ENCODE measurements at places on chromosomes 2 and 18.

DNA sequence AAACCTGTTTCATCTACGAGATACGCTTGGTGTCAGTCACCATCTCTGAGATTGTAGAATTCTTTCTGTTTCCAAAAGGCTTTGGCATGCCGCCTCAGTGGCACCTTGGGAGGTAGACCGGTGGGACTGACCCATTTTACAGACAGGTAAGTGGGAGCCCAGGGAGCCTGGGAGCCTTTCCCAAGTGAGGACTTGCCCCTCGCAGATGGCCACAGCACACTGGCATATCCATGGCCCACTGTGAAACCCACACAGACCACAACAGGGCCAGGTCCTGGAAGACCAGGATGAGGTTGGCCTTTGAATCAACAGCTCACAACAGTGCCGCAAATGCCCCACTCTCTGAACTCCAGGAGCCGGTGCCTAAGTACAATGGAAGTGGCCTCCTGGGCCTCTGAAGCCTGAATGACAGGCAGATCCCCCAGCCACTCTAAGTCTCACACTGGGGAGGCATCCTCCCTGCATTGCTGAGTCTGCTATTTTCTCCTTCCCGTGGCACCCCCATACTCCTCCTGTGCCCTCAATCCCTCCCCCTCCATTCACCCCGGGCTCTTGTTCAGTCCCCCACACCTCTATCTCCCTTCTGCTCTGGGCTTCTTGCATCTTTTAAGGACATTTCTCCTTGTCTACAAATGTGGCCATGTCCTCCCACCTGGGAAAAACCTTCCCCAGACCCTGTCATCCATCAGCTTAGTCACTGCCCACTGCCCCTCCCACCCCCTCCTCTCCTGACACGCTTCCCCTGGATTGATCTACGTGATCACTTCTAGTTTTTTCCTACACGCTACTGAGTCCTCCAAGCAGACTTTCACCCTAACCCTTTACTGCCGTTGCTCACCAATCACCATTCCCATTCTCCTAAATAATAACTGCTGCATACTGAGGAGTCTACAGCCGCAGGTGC, 26.2 kb downstream of the CENPA start:
- no peak for DNase-seq

DNA sequence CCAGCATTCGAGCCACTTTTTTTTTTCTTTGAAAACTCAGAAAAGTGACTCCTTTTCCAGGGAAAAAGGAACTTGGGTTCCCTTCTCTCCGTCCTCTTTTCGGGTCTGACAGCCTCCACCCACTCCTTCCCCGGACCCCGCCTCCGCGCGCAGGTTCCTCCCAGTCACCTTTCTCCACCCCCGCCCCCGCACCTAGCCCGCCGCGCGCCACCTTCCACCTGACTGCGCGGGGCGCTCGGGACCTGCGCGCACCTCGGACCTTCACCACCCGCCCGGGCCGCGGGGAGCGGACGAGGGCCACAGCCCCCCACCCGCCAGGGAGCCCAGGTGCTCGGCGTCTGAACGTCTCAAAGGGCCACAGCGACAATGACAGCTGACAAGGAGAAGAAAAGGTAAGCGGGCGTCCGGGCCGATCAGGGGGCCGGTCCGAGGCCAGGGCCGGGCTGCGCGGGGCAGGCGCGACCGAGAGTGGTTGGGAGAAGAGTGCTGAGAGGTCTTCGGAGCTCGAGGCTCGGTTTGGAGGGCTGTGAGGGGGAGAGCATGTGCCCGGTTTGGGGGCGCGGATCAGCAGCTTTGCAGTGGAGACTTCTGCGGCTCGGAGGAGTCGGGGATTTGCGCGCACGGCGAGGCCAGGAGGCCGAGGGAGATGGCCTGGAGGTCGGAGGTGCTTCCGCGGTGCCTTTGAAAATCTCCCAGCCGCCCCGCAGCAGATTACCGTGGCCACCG, 502 bp downstream of the EPAS1 start:
- DNase-seq: peak; percentile 59

GRCh38 chr18:64238076-64238475, 89.2 kb upstream of the LINC00305 start:
- no peak for DNase-seq

DNA sequence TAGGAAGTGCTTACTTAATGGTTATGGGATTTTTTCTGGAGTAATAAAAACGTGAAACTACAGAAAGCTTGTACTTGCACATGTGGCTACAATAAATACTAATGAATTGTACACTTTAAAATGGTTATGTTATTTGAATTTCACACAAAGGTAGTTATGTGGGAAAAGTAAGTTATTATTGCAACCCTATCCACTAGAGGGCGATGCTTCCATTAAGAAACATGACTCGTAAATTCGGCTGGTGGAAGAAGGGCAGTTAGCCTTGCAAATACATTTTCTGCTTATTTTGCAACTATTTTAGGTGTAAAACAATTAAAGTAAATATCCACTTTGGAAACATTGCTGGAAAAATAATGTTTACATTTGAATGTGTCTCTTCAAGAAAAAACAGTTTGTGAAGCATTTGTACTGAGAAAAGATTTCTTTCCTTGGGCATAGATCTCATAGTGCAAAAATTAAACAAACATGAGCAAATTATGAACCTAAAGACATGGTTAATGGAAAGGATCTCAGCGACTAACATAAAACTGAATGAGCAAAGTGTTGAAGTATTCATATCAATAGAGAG, 68.1 kb upstream of the CSRNP3 start:
- no peak for DNase-seq

- no peak for DNase-seq
Observed at GRCh38 chr2:238598802-238599530, 172.2 kb downstream of the ASB1 start.

DNA sequence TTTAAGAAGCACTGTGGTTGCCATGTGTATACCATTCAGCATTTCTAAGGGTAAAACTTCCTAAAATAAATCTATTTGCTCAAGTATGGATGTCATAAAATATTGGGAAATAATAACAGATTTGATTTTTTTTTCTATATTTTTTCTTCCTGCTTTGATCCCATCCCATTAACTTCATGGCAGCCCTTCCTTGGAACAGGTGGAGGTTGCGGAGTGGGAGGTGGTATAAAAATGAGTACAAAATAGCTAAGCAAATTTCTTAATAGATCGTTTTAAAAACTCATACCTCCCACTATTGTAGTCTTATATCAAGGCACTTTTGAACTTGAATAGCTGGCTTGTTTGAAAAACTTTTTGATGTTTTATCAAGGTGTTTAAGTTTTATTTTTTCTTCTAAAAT, 152.1 kb upstream of the KYNU start:
- DNase-seq: no peak

DNA sequence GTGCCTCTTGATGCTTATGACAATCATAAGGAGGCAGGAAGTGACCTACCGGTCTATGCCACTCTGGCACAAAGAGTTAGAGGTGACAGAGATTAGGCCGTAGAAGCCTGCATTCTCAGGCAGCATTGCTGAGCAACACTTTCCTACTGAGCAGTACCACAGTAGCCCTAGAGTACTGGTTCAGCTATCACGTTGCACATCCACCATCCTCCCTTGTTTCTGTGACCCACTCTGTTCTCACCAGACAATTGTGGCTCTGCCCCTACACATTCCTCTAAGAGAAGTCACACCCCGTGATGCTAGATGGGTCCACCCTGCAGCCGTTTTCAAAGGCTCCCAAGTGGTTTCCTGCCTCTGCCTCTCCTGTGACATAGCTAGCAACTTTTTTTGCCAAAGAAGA, 22.6 kb upstream of the SUCLG1 start:
- DNase-seq: no peak

- DNase-seq: no peak
Observed at GRCh38 chr2:187316040-187316439, 132.0 kb downstream of the CALCRL start.

GRCh38 chr2:132620115-132620514, 49.9 kb downstream of the LYPD1 start:
- no peak for DNase-seq

DNA sequence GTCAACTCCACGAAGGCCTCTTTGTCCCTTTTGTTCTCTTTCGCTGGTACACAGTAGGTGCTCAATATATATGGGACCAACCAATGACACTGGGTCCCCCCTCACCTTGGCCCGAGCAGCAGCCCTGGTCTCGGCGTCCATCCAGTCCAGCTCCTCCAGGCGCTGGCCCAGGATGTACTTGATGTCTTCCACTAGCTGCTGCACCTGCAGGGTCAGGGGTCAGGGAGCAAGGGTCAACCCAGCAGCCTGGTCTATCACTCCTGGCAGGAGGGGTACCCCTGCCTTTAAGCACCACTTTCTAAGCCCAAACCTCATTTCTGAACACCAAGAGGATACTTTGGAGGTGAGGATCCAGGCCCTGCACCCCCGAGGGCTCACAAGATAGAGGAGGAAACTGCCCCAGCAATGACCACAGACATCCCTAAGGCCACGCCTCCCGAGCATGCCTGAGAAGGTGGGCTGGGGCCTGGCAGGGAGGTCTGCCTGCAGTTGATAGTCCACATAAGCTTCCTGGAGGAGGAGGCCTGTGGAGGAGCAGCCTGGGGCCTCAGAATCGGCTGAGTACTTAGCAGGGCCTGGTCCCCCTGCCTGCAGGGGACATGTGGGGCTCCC, 4.2 kb downstream of the ECEL1 start:
- no peak for DNase-seq

GRCh38 chr2:172342078-172342477, 85.3 kb upstream of the ITGA6 start:
- DNase-seq: no peak

- DNase-seq: peak; percentile 94
Observed at GRCh38 chr2:239035361-239035814, 187.5 kb downstream of the TWIST2 start.

DNA sequence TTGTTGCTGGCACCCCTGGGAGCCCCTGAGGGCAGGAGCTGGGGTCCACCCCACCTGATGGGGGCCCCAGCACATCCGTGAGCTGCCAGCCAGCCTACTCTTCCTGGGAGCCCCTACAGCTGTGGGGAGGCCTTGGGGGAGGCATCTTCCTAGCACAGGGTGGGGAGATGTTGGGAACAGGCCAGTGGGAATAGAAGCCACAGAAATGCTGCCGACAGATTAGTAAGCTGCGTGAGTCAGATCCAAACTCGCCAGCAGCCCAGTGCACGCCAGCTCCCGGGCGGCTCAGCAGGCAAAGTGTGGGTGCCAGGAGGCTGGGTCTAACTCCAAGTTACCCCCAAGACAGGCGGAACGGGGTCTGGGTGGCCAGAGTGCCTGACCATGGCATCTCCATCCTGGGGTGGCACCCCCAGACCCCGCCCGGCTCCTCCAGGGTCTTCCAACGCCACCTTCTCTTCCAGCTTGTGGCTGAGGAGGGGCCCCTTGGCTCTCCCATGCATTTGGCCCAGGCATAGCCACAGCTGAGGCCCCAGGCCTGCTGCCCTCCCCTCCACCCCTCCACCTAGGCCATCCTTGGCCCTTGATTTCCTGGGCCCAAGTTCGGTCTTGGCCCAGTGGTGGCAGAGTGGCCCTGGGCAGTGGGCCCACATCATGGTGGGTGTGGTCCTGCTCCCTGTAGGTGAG, 15.3 kb downstream of the CROCC2 start:
- no peak for DNase-seq

GRCh38 chr2:6506859-6507258, 358.8 kb downstream of the CMPK2 start:
- no peak for DNase-seq

GRCh38 chr2:197345846-197346370, 35.3 kb upstream of the ANKRD44 start:
- DNase-seq: no peak

GRCh38 chr2:149585166-149585885, 2.2 kb downstream of the MMADHC start:
- no peak for DNase-seq

GRCh38 chr2:22929998-22930397, 455.0 kb upstream of the KLHL29 start:
- DNase-seq: no peak

DNA sequence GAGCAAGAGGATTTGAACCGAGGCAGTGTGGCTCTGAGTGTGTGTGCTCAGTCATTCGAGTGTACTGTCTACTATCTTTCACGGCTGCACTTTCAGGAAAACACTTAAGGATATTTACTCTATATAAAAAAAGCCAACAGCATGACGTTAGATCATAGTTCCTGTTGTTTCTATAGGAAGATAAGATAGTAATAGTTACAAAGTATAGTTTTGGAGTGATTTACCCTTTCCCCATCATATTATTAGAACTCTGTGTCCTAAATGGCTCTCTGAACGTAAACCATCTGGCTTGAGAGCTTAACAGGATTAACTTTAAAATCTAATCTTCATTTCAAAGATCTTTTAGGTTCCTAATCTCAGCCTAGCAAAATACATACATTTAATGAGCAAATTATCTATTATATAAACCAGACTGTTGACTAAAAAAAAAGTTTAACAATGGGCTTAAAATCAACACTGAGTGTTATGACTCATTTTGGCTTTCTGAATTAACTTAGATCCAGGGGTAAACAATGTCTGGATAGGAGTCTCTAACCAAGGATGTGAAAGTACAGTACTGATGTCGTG, 150.3 kb upstream of the DNMT3A start:
- no peak for DNase-seq

DNA sequence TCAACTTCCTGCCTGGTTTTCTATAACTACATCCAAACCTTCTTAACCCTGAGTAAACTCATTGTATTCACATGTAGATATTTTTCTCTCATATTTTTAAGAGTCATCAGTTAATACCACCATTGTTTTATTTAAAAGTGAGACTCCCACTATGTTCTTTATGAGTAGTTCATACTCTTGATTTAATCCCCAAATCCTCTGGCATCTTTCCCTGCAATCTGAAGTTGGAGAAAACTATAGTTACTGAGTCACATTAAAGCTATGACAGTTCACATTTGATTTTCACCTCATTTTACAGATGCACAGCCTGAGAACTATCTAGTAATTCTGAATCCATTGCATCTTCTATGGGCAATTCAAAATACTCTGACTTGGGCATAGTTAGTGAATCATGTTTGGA, 1358.7 kb upstream of the NRXN1 start:
- DNase-seq: no peak

GRCh38 chr2:241199897-241200821, 11.7 kb downstream of the ANO7 start:
- no peak for DNase-seq

- DNase-seq: no peak
Observed at GRCh38 chr2:109231996-109232705, 103.1 kb downstream of the SH3RF3 start.

GRCh38 chr18:80253871-80254492, 6.7 kb upstream of the PARD6G start:
- DNase-seq: no peak

- no peak for DNase-seq
Observed at GRCh38 chr2:88521445-88522073, 69.1 kb upstream of the FOXI3 start.
